Activated CD8-positive, alpha-beta memory T cell treated with anti-CD3 and anti-CD28 coated beads for 1 hour (primary cell): ENCODE measurements at places on chromosomes 1 and 21.
A peak's percentile ranks its signal among the peaks of the same experiment; 100 is the strongest.

DNA sequence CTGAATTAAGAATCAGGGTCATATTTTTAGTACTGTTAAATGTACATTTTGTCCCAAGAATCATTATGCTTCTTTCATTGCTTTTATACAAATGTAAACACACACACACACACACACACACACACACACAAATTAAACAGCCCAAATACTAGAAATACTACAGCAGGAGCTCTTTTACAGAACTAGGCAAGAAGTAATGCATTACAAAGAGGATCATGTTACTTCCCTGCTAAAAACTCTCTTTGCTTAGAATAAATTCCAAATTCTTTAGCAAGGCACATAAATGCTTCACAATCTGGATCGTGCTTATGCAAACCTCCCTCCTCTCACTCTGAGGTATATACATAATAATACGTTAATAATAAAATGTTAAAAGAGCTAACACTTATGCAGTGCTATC is 720.4 kb upstream of the ADGRL4 start:
- DNase-seq = no peak

DNA sequence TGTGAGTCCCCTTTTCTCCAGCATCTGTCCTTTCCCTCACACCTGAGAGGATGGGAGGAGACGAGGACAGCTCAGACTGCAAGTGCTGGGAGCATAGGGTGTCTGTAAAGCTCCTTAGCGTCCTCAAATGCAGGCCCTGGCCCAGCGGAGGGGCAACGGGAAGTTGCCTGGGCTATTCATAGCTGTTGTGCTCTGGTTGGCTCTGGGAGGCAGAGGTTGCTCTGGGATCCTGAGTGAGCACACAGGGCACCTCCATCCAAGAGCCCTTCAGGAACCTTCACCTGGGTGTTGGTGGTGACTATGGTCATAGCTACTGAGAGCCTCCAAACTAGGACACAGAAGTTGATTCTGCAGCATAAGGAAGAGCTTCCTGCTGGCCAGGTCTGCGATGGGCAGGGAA is 2.6 kb downstream of the PADI1 start:
- DNase-seq = no peak

DNA sequence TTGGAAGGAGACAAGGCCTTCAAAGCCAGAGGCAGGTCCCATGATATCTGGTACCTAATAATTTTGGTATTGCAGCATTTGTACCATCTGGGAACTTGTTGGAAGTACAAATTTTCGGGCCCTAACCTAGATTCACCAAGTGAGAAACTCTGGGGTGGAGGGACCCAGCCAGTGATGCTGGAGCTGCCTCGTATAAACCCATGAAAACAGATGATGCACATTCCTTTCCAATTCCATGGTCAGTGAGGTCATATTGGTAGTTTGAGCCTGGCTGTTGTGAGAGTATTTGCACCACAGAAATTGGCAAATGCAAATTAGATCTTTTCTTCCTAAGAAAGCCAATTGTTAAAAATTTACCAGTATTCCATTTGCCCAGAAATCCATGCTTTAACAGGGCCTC is 269.6 kb upstream of the PLXNA2 start:
- DNase-seq = no peak

DNA sequence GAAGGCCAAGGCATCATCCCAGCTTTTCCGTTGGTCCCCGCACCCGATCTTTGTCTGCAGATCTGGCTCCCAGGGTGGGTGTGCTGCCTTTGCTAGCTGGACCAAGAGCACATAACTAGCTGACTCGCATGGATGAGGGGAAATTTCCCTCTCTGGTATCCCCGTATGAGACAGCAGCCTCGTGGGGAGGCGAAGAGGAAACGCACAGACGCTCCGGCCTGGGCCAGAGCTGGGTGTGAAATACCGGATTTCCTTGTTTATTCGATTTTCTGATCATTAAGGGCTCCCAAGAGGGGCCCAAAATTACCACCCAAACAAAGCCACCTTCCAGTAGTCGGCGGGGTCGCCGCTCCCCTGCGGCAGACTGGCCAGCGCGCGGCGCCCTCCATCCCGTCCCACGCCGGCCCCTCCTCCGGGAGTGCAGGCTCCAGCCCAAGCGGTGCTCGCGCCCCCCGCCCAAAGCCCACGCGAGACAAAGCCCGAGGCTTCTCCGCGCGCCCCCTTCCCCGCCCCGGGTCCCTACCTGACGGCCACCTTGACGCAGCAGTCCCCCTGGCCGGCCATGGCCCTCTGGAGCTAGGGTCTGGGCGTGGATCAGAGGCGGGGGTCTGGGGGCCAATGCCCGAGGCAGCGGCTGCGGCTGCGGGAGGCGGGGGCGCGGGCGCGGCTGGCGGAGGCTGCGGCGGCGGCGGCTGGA is 546 bp downstream of the KIF21B start:
- peak; percentile 11 for DNase-seq

GRCh38 chr1:155946633-155947219 is 5.3 kb downstream of the RXFP4 start:
- no peak for DNase-seq

GRCh38 chr21:40840401-40841125 is 6.4 kb downstream of the DSCAM start:
- no peak for DNase-seq

- no peak for DNase-seq
Measured at GRCh38 chr1:63155437-63155836, 166.9 kb upstream of the FOXD3 start.

- DNase-seq = no peak
Measured at GRCh38 chr1:59124166-59124565, 172.7 kb upstream of the FGGY start.

DNA sequence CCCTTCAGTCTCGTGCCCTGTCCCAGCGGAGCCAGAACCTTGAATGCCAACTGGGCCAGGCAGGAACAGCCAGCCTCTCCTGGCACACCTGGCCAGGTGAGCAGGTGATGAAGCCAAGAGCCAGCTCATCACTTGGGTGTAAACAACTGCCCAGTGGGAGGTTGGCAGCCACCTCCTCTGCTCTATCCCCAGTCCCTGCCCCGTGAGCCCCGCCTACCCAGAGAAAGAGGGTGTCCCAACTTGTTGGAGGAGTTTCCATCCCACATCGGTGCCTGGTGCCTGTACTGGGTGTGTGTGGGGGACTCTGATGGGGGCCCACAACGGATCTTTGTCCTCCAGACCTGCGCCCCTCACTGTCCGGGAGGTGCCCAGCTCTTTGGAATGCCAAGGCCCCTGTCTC is 17.8 kb upstream of the FAM131C start:
- DNase-seq = no peak

DNA sequence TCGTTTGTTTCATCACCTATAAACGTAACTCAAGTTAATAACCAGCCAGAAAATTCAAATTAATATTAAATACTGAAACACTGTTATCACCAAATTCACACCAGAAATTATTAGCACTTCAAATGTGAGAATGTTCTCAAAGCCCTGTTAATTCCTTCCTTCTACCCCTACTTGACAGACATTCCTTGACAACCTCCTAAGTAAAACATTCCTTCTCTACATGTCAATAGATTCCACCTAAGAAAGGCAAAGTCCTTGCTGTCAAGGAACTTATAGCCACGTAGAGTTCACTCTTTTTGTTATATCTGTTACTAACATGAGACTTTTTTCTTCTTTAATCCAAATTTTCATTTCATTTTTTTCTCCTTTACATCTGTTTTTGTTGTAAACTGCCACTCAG is 441.5 kb downstream of the SMYD3 start:
- no peak for DNase-seq

DNA sequence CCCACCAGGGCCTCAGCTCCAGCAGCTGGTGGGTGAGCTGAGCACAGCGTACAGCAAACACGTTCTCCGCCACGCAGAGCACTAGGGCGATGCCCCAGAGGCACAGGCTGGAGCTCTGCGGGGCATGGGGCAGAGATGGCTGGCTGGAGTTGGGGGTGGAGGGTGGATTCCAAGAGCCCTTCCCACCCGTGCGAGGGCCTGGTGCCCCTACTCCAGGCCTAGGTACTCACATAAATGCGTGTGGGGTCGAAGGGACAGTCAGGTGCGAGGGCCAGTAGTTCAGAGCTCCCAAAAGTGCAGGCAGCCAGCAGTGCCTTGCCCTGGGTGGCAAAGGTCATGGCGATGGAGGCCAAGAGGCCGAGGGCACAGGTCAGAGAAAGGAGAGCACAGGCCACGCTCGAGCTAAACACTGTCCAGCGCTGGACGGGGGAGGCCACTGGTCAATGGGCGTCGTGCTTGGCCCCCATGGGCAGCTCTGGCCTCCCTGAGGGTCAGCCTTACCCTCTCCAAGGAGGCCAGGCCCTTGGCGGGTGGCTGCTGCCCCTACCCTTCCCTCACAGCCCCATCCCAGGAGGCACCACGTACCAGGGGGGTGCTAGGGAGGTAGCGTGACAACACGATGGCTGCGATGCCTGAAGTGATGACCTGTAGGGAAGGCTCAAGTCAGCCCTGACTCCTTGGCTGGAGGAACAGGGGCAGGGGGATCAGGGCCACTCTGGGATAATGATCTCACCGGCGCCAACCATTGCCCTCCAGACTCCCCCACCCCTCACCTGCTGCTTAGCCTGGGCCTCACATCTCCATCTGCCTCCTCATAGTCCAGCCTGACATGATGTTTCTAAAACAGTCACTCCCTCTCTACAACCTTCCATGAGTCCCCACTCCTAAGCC is 5.6 kb downstream of the TMEM54 start:
- no peak for DNase-seq

GRCh38 chr1:213087911-213088310 is 36.9 kb downstream of the RPS6KC1 start:
- no peak for DNase-seq

DNA sequence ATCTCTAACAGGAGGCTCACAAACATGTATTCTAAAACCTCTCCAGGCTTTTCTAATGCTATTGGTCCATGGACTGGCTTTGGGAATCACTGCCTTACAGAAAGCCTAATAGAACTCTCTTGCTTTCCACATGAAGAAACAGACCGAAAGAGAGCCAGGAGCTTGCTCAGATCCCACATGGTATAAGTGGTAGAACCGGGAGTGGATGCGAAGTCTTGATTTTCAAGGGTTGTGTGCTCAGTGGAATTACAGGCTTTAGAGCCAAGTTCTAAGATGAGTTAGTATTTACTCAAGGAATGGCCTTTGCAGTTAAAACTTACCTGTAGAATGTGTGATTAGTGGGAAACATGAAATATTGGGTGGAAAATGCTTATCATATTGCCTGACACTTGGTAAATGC is 54.3 kb upstream of the HSD17B7 start:
- no peak for DNase-seq

DNA sequence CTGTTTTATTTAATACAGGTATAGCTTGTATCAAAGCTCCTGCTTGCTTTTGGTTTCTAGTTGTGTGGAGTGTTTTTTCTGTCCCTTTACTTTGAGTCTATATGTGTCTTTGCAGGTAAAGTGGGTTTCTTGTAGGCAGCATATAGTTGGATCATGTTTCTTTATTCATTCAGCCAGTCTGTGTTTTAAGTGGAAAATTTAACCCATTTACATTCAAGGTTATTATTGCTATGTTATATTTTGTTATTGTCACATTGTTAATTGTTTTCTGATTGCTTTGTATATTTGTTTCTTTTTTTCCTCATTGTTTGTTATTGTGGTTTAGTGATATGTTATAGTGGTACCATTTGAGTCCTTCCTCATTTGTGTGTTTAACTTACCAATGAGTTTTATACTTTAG is 26.7 kb downstream of the CLDN19 start:
- no peak for DNase-seq

DNA sequence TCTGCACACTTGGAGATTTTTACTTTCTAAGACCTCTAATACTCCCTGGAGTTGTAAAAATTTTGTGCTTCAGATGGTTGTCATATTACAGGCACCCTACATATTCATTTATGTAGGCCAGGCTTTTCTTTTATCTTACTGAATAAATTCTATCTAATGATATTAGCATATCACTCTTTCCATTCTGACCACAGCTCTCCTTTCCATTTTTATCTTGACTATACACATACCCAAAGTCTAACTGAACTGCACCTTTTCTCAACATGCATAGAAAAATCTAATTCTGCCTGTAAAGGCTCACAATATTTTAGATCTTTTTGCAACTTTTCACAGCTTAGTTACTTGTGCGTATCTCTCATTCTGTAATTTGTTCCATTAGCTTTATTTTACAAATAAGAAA is 52.7 kb upstream of the TSHB start:
- DNase-seq = no peak

DNA sequence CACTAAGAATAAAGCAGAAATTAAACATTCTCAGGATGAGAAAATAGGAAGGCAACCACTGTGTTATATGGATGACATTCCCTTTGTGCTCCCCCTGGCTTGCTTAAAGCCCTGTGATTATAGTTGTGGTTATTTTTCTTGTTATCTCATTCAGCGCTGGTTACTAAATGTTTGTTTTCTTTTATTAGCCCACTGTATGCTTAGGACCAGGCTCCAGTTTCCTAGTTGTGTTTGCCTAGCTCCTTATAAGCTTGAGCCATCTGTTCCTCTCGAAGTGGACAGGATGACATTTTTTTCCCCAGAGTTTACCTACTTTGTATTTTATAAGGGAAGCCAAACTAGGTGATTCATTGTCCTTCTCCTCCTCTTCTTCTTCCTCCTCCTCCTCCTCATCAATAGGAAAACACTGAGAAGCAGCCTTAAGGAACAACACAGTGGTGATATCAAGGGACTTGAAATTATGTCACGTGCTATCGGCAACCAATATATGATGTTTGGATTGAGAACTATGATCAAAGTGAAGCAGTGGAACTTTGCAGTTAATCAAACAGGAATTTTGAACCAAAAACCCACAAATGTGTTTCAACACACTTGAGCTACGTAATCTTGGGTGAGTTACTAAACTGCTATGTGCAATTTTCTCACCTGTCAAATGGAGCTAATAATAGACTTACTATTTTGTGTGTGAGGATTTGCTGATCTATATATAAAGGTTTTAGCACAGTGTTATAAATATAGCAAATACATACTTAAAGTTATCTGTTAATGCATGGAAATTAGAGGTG is 35.1 kb upstream of the RGS7 start:
- DNase-seq = no peak
